Left lung (tissue), 14 donors: ENCODE measurements at places on chromosomes 11 and 22. TPM values are rescaled to one million over a fixed set of nuclear protein-coding genes. Genes with fewer than 3 reads are reported as not detected.

DNA sequence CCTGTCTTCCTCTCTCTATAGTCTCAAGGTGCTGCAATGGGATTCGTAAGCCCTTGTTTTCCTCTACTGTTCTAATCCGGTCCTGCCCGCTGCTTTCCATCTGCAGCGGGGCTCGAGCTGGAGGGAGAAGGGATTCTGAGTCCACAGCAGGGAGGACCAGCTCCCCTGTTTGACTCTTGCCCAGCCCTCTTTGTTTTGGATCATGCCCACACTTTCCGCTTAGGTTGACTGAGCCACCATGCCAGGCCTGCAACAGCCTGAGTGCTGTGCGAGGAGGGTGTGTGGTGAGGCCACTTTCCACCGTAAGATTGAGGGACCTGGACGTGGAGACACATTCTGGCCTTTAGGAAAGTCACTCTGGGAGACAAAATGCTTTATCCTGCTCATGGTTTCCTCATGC is 58.3 kb downstream of the CEP164 start:
- DNase-seq, result no peak

The MYBPC3 gene
- not detected for polyA plus RNA-seq

The TCN2 gene
- polyA plus RNA-seq, result 39.4 TPM

DNA sequence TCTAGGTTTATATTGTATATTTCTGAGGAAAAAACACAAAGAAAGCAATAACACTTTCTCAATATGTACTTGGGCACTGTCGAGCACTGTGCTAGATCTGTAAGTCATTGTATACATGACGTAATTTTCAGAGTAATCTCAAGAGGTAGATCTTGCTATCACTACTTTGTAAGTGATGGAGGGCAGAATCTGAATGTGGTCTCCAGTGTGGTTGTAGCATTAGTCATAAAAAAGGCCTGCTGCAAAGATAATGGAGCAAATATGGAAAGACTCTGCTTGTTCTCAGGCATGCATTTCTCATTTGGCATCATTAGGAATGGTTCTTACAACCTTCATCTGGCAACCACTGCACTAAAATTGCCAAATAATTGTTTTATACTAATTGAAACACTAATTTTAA is 419.8 kb upstream of the CCDC179 start:
- no peak for DNase-seq

DNA sequence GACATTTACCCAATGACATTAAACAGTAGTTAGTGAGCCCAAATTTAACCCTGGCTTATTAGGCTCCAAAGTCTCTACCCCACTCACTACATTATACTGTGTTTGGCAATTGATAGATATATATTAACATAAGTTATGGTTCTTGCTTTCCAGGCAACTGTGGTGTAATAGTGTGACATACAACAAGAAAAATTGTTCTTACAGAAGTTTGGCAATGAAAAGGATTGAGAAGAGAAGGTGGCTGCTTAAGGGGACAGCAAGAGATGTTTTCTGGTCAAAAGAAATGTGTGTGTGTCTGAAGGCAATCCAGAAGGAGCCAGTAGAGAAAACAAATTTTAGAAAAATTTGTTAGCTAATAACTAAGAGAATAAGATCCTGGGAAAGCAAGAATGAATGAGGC is 132.4 kb downstream of the SWAP70 start:
- DNase-seq, result no peak

- no peak for DNase-seq
Observed at GRCh38 chr11:32358729-32359128, 76.6 kb downstream of the WT1 start.

GRCh38 chr22:42711895-42712837 is 8.5 kb downstream of the A4GALT start:
- DNase-seq, result no peak

The ZPR1 gene
- polyA plus RNA-seq, result 44.8 TPM

DNA sequence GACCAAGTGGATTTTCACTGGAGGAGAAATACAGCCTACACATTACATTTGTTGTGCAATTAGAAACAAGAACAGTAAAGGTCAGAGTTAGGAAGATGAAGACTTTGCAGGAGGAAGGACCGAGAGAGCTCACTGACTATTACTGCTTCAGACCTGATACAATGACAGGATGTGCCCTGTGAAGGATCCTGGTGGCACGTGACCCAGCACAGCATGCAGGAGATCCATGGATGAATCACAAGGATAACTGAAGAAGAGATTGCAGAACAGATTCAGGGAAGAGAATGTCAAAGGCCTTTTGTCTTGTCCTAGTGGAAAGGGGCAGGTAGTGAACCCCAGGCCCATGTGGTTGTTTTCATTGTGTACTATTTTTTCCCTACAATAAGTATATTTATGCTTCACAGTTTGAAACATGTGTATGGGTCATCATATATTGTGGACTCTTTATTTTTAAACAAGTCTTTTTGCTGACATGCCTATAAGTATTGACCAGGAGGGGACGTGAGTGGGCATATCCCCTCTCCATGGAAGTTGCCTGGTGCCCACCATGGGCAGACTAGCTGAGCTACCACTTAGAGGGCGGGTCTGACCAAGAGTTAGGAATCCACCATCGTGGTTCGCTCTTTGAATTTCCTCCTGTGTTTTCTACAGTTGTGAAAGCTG is 44.3 kb downstream of the RASSF10 start:
- DNase-seq, result no peak

- no peak for DNase-seq
Observed at GRCh38 chr22:35842954-35843353, 125.3 kb downstream of the APOL5 start.

The UBQLN3 gene
- not detected for polyA plus RNA-seq

- DNase-seq, result no peak
Observed at GRCh38 chr22:30235687-30236170, 10.8 kb downstream of the LIF start.

The DCDC1 gene
- polyA plus RNA-seq, result 3.3 TPM

The KCNE3 gene
- polyA plus RNA-seq, result 13.4 TPM

The TEF gene
- polyA plus RNA-seq, result 12.4 TPM

DNA sequence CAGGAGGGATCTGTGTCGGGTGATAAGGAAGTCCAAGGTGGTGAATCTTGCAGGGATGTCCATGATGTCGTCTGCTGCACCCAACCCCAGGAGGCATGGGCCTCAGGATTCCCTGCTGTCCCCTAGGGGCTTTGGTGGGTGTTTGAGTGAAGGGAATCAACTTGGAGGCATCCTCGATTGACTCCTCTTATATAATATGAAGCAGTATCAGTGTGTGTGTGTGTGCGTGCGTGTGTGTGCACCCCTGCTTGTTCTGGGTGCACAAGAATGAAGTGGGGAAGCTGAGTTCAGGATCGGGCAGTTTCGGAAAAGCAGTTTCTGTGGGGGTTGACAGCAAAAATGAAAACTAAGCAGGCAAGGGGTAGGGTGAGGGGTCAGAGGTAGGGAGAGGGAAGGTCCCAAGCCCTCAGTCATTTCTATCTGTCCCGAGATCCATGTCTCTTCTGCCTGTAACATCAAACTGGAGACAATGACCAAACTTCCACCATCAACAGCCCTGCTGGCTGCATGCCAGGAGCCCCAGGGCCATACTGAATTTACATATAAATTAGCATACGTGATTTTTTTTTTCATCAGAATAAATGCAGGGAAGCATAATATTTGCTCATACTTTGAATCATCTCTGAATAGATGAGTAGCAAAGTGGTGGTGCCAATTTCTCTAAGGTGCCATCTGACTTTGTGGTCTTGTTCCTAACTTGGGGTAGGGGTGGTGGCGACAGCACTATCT is 2.0 kb downstream of the NTM start:
- DNase-seq, result no peak

The GLYATL2 gene
- 4.3 TPM for polyA plus RNA-seq

DNA sequence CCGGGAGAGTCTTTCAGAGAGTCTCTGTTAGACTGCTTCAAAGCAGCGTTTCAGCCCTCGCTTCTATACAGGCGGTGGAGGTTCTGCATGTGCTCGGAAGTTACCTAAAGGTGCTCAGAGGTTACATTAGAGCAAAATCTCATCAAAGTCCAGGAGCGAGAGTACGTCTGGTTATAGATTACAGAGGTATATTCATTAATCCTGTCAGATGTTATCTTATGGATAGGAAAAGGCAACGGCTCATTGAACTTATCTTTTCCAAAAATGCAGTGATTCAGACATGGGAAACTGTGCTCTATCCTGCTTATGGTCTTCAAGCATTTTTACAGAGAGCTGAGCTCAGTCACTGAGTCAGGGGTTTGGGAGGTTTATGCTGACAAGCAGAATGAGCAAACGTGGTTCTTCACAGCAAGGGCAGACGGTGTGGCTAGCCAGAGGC is 9.1 kb upstream of the ZBED5 start:
- no peak for DNase-seq

The BIRC3 gene
- 4.6 TPM for polyA plus RNA-seq

- no peak for DNase-seq
Observed at GRCh38 chr11:118735203-118735602, 55.8 kb upstream of the TREH start.
